ENCODE measurements at places on chromosomes 13 and 19. TPM values are rescaled to one million over a fixed set of nuclear protein-coding genes. Genes with fewer than 3 reads are reported as not detected.

The KCNC3 gene
- total RNA-seq = 11.9 TPM

The CKM gene
- 5.2 TPM for total RNA-seq

The KLHL1 gene
- total RNA-seq = 0.25 TPM

The HSH2D gene
- total RNA-seq = 0.43 TPM

The ZNF208 gene
- not detected for total RNA-seq

The ZNF723 gene
- not detected for total RNA-seq

The CERS1 gene
- 16.6 TPM for total RNA-seq

The ODAD3 gene
- total RNA-seq = 2.4 TPM

The ABHD8 gene
- 12.1 TPM for total RNA-seq

The PEX11G gene
- total RNA-seq = 3.3 TPM

The CGB7 gene
- 4.6 TPM for total RNA-seq

The LRRC25 gene
- total RNA-seq = not detected

The APC2 gene
- total RNA-seq = 0.57 TPM

The BRCA2 gene
- 22.8 TPM for total RNA-seq

The CRLF1 gene
- 4.4 TPM for total RNA-seq

All from endodermal cell (in vitro differentiated cells).